CD4-positive, CD25-positive, alpha-beta regulatory T cell (primary cell): ENCODE measurements at places on chromosomes 3 and 15.

- no peak for DNase-seq
These were observed 85.5 kb downstream of the VPS13C start for GRCh38 chr15:61974759-61975158.

GRCh38 chr3:79019137-79019923, 748.5 kb downstream of the ROBO1 start:
- no peak for DNase-seq

- no peak for DNase-seq
These were observed 74.1 kb upstream of the RAP2B start for GRCh38 chr3:153087595-153088566.

DNA sequence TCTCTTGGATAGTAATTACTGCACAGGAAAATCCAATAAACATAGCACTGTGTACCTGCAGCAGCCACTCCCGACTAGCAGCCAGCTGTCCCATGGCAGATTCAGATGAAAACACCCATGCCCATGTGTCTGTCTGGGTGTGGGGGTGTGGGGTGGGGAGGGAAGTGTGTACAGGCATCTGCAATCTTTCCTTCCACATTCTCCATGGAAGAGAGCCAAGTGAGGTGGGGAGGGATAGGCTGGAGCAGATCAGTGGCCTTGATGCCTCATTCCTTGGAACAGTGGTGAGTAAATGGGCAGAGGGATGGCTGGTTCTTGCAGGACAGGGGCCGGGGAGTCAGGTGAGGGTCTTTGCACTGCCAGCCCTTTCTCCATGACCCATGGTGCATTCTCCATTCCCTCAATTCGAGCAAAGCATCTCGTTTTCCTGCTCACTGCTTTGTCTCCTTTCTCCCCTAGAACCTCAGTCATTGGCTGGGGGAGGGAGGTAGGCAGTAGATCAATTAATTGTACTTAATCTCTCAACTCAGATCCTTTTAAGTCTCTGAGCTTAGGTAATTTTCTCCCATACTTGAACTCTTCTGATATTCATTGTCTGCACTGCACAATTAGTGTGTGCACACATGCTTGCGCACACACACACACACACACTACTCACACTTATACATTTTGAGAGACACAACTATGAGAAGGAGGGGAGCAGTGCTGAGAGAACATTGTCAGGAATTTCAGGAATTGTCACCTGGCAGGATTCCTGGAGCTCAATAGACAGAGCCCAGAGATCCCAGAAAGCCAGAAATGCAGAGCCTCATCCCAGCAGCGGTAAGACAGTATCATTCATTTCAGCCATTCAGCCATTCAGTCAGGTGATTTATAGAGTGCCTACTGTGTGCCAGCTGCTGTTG, 31.9 kb downstream of the PDIA5 start:
- no peak for DNase-seq

- DNase-seq = no peak
These were observed 27.5 kb downstream of the DAG1 start for GRCh38 chr3:49497606-49498005.

GRCh38 chr3:16514755-16515353, 1.4 kb upstream of the RFTN1 start:
- no peak for DNase-seq

DNA sequence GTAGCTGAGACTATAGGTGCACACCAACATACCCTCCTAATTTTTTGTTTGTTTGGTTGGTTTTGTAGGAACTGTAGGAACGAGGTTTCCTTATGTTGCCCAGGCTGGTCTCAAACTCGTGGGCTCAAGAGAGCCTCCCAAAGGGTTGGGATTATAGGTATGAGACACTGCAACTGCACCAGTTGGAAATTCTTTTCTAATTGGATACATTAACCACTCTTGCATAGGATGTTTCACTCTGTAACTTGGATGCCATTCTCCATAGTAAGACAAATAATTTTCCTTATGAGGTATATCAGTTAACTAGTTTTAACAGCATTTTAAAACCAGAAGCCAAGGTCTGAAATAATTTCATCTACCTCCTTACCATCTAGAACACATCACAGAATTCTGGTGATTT, 6.7 kb upstream of the ALCAM start:
- no peak for DNase-seq

GRCh38 chr3:160003520-160004128, 15.0 kb downstream of the IL12A start:
- no peak for DNase-seq

- DNase-seq = no peak
These were observed 22.4 kb upstream of the TGFBR2 start for GRCh38 chr3:30583973-30584372.

GRCh38 chr3:12135029-12135657, 23.6 kb downstream of the TIMP4 start:
- peak; percentile 49 for DNase-seq

- no peak for DNase-seq
These were observed 4.1 kb downstream of the EFCAB12 start for GRCh38 chr3:129424185-129424841.

- DNase-seq = no peak
These were observed 1.7 kb downstream of the SEMA5B start for GRCh38 chr3:123025642-123026521.

DNA sequence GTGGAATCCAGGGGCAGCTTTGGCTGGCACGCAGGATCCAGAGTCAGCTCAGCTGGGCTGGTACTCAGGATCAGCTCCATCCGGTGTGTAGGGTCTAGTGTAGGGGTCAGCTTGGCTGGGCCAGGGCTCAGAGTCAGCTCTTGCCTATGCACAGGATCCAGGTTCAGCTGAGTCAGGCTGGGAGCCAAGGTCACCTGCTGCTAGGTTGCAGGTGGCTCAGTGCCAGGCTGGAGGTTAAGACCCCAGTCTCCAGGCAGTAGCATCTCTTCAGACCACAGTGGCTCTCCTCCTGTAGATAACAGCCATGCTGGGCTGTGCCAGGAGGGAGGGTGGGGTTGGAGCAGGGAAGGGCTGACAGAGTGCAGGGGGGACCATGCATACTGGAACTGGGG, 1.8 kb downstream of the HYAL3 start:
- DNase-seq = no peak

- DNase-seq = no peak
These were observed 13.4 kb downstream of the TMEM202 start for GRCh38 chr15:72411544-72411943.

DNA sequence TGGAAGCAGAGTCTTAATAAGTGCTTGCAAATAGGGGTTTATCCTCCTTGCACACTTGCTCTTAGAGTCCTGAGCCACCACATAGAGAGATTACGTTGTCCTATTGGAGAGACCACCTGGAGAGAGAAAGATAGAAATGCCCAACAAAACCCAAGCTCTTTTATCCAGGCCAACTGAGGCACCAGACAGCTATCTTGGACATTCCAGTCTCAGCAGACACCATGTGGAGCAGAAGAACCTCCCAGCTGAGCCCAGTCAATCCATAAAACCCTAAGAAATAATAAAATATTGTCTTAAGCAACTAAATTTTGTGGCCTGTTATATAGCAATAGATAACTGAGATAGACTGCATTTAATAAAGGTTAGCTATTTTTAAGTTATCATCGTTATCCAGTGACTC, 105.7 kb upstream of the PFN2 start:
- no peak for DNase-seq

DNA sequence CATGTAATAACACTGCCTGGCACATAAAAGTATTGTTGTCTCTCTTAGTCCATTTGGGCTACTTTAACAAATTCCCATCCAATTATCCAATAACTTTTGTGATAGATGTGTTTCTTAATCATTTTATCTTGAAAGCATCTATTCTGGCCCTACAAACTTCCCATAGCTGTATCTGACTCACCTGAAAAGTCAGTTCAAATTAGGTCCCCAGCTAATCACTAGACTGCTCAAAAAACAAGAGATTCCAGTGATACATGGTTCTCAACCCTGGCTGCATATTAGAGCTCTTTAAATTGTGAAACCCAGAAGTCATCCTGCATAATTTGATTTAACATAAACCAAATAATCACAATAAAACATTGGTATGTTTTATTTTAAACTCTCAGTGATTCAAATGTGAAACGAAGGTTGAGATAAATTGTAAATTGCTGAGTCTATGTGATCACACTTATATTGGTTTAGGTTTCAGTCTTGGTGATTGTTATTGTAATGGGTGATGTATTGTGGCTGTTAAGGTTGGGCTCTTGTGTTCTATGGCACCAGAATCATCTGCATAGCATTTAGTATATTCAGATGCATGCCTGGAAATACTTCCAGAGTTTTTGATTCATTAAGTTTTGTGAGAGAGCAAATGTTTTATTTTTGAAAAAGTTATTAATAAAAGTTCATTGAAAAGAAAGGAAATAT, 268.9 kb upstream of the KCNMB2 start:
- DNase-seq = no peak

DNA sequence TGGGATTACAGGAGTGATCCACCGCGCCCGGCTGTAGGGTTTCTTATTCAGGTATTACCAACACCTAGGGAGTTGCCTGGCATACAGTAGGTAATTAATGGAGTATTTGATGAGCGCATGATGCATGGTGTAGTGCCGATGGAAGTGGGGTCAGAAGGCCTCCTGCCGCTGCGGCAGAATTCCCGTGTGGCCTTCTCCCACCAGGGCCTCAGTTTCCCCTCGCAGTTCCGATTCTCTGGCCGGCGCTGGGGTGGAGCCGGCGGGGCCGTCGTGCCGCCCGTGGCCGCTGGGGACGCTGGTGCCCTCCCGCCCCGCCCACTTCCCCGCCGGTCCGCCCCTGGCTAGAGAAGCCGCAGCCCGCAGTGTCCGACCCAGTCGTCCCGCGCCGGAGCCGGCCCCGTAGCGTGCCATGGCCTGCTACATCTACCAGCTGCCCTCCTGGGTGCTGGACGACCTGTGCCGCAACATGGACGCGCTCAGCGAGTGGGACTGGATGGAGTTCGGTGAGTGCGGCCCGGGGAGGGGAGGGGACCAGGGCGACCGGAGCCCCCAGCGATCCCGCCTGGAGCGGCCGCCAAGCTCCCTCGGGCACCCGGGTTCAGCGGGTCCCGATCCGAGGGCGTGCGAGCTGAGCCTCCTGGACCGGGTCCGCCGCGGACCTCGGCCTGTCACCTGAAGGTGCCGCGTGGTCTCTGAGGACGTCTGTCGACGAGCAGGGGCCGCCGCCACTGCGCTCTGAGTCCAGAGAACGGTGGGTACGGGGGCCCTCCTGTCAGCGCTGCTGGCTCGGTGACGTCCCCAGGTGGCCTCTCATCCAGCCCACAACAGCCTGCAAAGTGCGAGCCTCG, at the start of gene IRAK2:
Gene IRAK2, plus strand, starts transcription at position 374 of the 848 bp plus-strand sequence. Its CDS starts 36 bp downstream, at position 410.
- peak; percentile 46 for DNase-seq

GRCh38 chr15:50137330-50137761, 18.3 kb upstream of the ATP8B4 start:
- DNase-seq = no peak

DNA sequence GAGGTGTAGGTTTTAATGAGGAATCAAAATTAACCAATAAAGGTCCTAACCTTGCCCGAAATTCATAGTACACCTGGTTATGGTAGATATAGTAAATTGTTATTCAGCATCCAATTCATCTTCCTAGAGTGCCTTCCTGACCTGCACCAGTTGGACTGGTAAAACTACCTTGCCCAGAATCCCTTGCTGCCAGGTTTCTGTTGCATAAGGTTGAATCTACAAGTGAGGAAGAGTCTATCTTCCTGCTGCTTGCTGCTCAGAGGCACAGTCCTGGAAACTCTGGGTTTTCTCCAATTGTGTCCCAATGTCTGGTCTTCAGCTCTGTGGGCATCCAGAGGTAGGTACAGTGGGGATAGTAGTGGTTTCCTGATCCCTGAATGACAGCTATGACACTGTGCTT, 17.3 kb downstream of the CCDC54 start:
- no peak for DNase-seq

- DNase-seq = no peak
These were observed 336.0 kb upstream of the TRIM42 start for GRCh38 chr3:140341817-140342403.

GRCh38 chr3:14333215-14333614, 69.2 kb upstream of the SLC6A6 start:
- DNase-seq = no peak

GRCh38 chr3:12756635-12757034, 2.4 kb downstream of the TMEM40 start:
- no peak for DNase-seq

DNA sequence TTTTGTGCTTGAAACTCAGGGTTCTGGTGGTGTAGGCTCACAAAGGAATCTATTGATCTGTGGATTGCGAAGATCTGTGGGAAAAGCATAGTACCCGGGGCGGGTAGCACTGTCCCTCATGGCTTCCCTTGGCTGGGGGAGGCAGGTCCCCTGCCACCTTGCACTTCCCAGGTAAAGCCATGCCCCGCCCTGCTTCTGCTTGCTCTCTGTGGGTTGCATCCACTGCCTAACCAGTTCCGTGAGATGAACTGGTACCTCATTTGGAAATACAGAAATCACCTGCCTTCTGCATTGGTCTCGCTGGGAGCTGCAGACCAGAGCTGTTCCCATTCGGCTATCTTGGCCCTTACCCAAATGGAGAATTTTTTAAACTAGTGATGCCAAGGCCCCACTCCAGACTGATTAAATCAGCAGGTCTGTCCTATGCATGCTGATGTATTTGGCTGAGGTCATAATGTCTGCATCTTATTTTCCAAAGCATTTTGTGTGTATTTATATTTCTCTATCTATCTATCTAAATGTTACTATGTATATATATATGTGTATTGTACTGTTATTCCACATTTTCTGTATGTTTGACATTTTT, 65.5 kb upstream of the SLC7A14 start:
- DNase-seq = no peak

DNA sequence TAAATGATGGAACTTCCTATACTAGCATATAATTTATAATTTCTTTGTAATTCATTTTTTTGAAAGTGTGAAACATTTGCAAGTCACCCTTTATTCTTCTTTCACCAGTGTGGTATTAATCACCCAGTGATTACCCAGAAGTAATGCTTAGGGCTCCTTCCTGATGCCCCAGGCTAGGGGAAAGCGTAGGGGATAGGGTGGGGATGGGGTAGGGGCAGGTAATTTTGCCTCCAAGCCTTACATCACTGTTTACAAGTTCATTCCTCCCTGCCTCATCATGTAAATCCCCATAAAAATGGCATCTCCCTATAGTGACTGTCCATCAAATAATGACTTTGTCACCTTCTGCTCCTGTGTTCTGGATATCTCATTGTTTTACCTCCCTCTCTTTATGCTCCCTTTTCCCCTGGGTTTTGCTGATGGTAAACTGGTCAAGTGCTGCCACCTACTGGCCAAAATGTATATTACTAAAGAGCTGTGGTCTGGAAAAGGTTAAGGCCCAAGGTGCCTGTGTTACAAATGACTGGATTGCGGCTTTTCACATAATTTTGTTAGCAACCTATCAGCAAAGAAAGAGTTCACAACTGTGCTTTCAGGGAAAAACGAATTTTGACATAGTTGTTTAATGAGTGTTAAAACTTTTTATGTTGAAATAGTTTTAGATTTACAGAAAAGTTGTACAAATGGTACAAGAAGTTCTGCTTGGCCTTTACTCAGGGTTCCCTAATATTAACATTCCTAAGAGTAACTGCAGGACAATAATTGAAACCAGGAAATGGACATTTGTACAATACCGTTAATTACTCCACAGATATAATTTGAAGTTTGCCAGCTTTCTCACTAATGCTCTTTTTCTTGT, 54.7 kb downstream of the ONECUT1 start:
- DNase-seq = peak; percentile 76
